Kidney (tissue), 22 donors: ENCODE measurements at places on chromosomes 5 and 9.

GRCh38 chr5:86118542-86118941, 499.2 kb upstream of the COX7C start:
- no peak for DNase-seq

DNA sequence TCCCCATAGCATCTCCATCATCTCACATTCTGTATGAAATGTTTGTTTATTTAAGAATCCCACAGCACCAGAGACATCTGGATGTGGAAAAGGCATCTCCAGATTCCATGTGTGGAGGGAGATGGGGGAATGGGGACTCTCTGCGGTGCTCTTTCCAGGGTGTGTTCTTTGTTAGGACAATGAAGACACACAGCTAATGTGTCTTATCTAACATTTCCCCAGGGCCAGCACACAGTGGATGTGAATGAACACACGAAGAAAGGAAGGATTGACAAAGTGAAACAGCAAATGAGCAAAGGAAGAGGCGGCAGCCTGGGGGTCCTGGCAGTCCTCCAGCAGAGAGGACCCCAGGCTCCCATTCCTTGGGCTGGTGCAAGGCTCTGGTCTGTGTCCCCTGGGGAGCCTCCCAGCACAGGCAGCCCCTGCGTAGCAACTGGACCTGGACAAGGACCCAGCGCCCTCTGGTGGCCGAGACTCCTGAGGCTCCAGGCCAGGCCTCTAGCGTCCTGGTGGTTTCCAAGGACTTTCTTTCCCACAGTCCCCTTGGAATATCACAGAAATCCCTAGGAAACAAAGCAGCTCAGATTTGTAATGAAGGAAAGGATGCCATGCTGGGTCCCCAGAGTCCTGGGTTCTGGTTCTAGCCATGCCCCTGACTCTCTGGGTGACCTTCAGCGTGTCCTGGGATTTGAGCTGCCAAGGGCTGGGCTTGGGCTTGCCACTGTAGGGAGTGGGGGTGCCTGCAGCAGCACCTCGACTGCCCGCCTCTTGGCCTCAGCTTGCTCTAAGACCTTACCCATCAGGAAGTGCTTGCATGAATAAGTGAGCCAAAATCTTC, 3.5 kb upstream of the PDLIM7 start:
- peak; percentile 94 for DNase-seq

- DNase-seq: no peak
These were observed 17.8 kb upstream of the BHMT start for GRCh38 chr5:79093762-79094161.

- no peak for DNase-seq
These were observed 77.5 kb downstream of the CERT1 start for GRCh38 chr5:75433814-75434506.

GRCh38 chr9:32376285-32376684, 8.2 kb upstream of the ACO1 start:
- no peak for DNase-seq

DNA sequence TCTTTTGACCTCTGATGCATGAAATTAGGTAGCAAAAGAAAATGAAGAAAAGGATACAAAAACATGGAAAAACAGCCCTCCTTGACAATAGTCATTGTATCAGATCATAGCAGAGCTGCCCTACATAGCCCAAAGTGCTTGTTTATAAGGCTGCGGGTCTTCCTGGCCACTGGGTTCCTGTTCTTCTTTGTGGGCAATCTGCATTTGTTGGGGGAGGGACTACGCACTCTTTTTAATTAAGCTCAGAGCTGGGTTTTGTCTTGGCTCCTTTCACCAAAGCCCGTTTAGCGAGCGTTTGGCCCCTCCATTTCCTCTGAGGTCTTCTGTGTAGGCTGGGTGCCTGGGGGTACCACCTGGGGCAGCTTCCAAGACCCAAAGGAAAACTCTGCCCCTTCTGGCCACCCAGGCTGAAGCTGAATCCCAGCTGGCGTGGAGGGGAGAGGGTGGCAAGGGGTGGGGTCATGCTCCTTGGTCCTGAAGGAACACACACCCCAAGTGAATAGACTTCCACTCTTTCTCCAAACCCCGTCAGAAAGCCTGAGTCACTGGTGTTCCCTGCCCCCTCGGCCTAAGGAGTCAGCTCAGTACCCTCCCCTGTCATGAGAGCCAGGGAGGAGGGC, 6.5 kb upstream of the PAX5 start:
- no peak for DNase-seq

DNA sequence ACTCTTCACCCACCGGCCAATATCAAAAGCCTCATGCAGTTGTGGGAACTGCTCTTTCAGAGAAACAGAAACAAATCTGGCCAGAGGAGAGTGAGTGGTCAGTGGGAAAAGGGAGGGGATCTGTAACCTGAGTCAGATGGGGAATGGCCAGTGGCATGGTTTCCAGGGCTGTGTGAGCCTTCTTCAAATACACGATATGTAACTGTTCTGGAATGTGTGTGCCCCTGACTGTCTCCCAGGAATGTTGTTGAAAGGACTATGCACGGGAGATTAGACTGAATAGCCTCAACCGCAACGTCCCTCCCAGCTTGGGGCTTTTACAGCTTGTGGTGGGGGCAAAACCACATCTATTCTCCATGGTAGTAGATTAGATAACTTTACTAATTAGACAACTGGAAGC, 60.8 kb downstream of the SH3TC2 start:
- DNase-seq: no peak

DNA sequence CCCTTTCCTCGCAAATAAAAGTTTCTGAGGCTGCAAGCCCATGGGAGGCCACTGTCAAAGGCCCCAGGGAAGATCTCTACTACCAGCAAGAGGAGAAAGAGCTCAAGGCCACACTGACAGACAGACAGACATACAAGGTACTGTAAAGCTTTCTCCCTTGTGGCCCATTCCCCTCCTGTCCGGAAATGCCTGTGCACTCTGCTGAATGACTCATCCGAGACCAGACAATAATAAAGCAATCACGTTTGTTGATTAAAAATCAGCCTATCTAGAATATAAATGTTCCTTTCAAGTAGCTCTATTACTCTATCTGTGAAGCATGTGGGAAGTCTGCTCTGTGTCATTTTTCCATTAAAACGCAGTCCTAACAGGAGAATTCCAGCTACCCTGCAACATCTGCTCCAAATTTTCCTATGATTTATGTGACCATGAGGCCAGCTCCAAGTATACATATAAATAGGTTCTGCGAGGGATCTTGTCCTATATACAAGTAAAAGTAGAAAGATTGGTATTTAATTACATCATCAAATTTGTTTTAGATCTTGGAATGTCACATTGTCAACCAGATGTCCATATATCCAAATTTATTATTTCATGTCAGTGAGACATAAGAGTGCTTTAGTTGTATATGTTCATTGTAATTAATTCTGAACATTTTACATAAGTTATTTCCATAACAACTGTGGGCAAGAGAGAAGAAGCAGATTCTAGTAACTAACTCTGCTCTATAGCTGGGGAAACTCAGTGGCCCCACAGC, 34.7 kb upstream of the TGFBI start:
- peak; percentile 24 for DNase-seq

- DNase-seq: no peak
These were observed 12.2 kb downstream of the AFAP1L1 start for GRCh38 chr5:149283626-149284480.

DNA sequence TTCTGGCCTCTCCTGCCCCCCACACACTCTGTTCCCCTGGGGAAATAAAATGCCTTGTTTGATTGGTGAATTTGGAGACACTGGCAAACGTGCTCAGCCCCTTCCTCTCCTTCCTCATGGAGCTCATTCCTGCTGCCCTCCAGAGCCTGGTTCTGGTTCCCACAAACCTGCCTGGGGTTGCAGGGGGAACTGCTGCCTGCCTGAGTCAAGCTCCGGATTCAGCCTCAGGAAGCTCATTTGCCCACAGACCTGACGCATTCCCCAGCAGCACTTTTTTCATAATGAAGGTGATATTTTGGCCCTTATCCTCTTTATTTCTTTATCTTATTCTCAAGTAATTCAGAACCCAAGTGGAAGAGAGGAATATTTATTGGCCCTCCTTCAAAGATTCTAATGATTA, 140.5 kb downstream of the TTLL11 start:
- DNase-seq: no peak

DNA sequence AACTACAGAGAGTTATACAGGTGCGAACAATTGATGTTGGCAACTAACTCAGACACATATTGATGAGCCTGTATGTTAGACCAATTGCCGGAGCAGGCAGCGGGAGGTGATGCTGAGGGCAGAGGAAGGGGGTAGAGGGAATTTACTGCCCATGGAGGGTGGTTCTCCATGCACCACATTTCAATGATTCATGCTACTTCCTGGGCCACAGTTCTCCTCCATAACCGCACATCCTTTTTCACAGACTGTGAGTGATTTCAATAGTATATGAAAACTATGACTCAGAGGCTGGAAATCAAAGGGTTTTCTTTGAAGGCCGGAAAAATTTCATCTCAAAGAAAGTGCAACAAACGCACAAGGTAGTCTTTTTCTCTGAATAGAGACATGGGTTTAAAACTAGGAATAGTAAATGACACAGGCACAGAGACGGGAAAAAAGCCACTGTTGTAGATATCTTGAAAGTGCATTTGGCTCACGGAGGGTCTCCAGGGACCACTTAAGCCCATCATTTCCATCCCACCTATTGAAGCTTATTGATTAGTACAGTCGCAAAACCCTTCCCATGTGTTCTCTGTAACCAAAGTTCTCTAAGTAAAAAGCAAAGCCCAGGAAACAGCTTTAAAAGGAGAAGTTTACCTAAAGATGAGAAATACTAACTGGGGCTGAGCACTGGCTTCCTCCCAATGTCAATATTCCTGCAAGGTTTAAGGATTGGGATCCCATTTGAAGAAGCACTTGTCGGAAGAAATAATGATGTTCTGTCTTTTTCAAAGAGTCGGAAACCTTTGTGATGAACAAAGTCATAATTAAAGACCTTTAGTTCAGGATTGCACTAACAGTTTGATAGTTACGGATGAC, 28.0 kb upstream of the ADAM19 start:
- no peak for DNase-seq

DNA sequence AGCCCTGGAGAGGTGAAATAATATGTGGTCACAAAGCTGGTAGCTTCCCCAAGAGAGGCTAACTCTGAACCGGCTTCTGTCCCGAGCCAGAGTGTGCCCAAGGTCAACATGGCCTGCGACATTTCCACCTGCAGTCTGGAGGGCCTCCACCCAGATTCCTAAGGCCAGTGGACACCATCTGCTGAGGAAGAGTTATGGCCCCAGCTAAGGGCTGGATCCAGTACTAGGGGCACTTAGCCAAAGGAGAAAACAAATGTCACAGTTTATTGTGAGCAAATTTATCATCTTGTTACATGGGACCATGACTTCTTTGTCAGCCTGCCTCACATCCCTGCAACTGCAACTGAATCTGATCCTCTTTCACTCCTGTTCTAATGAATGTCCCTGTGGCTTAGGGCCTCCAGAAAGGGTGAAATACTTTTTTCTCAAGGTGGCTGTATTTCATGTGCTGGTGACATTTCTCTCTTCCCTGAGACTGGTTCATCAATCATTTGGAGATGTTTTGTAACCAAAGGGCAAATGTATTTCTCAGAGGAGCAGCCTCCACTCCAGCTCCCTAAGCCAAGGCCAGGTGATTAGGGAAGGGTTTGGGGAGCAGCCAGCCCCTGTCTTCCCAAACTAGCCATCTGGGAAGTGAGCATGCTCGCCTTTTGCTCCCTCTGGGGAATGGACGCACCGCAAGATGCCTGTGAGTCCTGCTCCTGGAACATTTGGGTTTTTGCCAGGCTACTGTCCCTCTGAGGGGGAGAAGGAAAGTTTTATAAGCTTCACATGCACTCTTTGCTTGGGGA, 148.3 kb downstream of the CMYA5 start:
- peak; percentile 92 for DNase-seq

DNA sequence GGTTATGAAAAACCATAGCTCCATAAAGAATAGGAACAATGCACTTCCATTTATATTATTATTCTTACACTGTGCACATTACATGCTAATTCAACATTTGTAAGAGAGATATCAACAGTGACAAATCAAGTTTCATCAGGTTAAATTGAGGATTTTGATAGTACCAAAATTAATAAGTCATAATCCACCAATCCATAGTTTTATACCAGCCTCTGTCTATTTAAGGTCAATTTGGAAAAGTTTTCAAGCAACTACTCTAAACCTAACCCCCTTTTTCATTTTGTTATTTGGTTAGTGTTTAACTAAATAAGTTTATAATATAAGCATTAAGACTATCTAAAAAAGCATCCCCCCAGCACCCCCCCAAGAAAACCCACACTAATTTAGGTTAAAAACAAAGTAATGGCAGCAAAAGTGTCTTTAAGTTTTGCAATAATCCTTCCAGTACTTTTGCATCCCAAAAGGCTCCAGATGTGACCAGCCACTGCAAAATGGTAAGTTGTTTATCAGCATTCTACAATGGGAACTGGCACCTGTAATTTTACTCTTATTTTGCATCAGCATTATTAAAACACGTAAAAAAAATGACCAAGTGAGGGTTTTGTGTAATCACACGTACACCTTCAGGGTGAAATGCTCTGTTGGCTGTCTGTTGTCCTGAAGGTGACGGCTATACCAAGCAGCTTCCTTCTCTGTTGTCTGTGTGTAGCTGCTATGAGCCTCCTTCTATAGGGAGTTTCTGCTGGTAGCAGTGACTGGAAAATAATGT, 36.8 kb upstream of the SSBP2 start:
- DNase-seq: peak; percentile 85

DNA sequence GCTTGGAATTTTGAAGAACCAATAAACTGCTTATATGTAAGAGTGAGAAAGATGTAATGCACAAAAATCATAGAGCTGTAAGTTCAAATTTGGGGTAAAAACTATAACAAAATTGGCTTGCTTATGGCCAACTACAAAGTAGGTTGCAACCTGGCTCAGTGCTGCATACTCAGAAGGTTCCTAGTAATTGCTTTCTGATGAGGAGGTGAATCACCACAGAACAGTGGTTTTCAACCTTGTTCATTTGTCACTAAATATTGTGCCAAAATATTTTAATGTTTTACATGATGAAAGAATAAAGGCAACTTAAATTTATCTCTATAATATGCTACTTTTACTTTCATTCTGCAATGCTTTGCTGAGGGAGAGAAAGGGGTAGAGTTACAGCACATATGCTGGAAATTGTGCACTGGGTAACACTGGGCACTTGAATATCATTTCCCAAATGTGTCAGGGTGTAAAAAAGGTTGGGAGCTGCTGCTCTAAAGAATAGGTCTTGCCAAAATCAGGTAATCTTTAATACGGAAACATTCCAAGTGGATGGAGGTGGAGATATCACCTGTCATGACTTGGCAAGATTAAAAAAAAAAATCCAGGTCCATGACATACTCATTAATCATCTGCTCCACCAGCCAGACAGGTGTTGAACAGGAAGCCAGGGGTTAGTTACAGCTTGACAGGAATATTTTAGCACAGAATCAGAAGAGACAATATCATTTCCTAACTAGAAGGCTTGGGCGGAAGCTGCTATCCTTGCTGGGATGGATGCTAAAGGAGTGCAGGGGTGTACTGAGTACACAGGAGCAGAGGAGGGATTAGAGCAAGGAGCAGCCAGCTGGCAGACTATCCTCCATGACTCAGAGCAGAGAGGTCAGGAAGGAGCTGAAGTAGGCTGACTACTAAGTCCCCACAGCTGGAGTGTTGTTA, 34.6 kb upstream of the CCL21 start:
- peak; percentile 74 for DNase-seq

DNA sequence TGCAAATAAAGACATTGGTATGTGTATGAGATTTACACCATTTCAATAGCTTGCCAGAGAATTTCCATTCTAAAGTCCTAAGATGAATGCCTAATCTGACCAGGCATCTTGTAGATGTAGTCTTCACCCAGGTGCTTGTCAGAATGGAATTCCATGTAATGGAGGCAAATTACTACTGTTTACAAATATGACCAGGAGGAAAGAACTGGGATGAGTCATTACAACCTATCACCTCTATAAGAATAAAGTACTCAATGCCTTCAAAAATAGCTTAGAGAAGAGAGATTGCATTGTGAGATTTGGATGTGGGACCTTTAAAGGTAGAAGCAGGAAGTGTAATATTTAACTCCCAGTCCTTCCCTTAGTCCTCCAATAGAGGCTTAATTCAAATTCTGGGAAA, 507.0 kb upstream of the PTGER4 start:
- no peak for DNase-seq
